ENCODE measurements at places on chromosomes 4 and X. TPM values are rescaled to one million over a fixed set of nuclear protein-coding genes. Genes with fewer than 3 reads are reported as not detected.

- H3K36me3 ChIP-seq, result no peaks in the 10 kb centered on the region
- H3K27ac ChIP-seq, result no peak overlapping the region
- DNase-seq, result no peak
- no peak overlapping the region for H3K4me3 ChIP-seq
- H3K27me3 ChIP-seq, result no peaks in the 10 kb centered on the region
These were observed 154.4 kb upstream of the TLL1 start for GRCh38 chr4:165718660-165719059.

The XPNPEP2 gene
- total RNA-seq, result not detected

The PGAM4 gene
- not detected for total RNA-seq

The NOCT gene
- 2.1 TPM for total RNA-seq

DNA sequence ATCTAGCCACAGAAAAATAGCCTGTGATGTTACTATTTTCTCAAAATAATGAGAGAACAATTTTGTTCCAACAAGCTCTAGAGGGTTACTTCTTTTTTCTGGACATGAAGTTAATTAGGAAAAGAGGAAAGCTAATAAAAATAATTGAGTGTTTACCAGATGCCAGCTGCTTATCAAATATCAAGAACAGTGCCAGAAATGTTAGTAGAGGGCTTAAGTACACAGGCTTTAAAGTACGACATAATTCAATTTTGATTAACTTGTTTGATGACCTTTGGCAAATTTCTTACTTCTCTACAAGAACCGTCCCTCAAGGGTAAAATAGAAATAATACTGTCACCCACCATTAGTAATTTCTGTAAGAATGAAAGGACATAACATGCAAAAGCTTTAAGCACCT lies 977.0 kb downstream of the FSTL5 start:
- no peak overlapping the region for H3K27ac ChIP-seq
- no peak for DNase-seq
- no peaks in the 10 kb centered on the region for H3K36me3 ChIP-seq
- no peaks in the 10 kb centered on the region for H3K27me3 ChIP-seq

- H3K4me1 ChIP-seq, result no peaks in the 10 kb centered on the region
- H3K27ac ChIP-seq, result no peak overlapping the region
- no peak for DNase-seq
- H3K36me3 ChIP-seq, result no peaks in the 10 kb centered on the region
- no peaks in the 10 kb centered on the region for H3K27me3 ChIP-seq
- H3K4me3 ChIP-seq, result no peak overlapping the region
These were observed 89.7 kb downstream of the PPEF1 start for GRCh38 chrX:18797141-18797540.

The KLHL8 gene
- 14.7 TPM for total RNA-seq

- peaks cover 10% of the 10 kb centered on the region for H3K36me3 ChIP-seq
- H3K4me3 ChIP-seq, result no peak overlapping the region
- no peak for DNase-seq
- no peaks in the 10 kb centered on the region for H3K27me3 ChIP-seq
These were observed 246.3 kb upstream of the ANKRD50 start for GRCh38 chr4:124958847-124959246.

All from naive thymus-derived CD8-positive, alpha-beta T cell (primary cell).